ENCODE measurements at places on chromosomes 2 and 18.

- no peak for DNase-seq
Observed at GRCh38 chr18:3305933-3306332, 44.0 kb downstream of the MYL12B start.

DNA sequence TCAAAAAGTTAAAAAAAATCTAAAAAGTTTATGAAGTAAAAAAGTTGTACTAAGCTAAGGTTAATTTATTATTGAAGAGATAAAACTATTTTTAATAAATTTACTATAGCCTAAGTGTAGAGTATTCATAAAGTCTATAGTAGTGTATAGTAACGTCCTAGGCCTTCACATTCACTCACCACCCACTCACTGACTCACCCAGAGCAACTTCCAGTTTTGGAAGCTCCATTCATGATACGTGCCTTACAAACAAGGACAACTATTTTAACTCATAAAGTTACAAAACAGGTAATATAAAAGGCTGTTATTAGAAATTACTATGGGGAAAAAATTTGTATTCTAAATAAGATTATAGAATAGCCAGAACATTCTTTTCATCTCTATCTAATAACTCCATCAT is 158.9 kb upstream of the FN1 start:
- DNase-seq = no peak

DNA sequence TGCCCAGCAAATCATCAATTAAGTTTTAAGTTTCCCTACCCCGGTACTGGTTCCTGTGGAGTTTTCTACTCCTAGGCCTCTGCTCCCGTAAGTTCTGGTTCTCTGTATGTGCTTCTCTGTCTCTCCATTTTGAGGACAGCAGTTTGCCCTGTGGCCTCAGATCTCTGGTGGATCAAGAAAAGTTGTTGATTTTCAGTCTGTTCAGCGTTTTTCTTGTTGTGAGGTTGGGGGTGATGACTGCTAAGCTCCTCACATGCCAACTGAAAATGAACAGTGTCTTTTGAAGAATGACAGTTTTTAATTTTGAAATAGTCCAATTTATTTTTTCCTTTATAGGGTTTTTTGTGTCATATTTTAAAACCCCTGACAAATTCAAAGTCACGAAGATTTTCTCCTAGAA is 31.7 kb downstream of the PROC start:
- no peak for DNase-seq

DNA sequence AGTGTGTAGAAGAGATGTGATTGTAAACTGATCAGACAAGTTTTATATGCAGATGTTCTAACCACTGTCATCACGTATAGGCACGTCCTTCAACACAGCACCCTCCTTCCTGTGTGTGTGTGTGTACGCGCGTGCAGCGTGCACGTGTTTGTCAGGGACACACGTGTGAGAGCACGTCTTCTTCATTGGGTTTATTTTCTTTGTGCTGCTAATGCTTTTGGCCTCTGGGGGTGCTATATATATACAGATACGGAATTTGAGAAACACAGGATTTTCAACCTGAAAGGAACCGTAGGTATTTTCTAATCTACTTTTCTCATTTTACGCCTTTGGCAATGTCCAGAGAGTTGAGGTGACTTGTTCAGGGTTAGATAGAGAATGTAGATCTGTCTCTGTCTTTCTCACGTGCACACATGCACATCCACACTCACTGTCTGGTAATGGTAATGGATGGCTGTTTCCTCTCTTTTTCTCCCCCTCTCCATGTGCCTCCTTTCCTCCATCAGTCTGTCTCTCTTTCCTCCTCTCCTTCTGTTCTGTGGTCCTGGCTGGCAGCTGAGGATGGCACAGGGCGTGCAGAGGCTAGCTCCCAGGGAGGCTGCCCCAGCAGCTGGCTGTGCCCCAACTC is 13.4 kb upstream of the CELF4 start:
- DNase-seq = no peak

DNA sequence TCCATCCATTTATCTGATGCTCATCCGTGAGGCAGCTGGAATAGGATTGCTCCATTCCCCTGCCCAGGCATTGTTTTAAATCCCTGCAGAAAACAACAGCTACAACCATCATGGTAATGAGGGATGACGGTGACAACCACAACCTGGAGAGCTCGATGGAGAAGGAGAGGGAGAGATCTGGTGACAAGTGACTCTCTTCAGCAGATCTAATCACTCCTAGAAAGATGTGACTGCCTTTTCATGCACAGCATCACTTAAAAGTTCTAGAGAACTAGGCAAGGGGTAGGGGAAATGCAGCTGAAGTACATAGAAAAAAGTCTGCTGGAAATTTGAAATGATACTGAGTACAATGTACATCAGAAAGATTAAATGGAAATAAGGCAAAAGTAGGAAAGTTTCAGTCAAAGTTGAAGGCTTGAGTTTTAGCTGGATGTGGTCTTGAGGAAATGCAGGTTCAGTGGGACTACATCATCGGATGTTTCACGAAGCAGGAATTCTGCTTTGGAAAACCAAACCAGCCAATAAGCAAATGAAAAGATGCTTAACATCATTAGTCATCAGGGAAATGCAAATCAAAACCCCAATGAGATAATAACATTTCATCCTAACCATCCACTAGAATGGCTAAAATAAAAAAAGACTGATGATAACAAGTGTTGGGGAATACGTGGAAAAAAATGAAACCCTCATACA is 6.8 kb upstream of the ARHGAP25 start:
- DNase-seq = peak; percentile 8

DNA sequence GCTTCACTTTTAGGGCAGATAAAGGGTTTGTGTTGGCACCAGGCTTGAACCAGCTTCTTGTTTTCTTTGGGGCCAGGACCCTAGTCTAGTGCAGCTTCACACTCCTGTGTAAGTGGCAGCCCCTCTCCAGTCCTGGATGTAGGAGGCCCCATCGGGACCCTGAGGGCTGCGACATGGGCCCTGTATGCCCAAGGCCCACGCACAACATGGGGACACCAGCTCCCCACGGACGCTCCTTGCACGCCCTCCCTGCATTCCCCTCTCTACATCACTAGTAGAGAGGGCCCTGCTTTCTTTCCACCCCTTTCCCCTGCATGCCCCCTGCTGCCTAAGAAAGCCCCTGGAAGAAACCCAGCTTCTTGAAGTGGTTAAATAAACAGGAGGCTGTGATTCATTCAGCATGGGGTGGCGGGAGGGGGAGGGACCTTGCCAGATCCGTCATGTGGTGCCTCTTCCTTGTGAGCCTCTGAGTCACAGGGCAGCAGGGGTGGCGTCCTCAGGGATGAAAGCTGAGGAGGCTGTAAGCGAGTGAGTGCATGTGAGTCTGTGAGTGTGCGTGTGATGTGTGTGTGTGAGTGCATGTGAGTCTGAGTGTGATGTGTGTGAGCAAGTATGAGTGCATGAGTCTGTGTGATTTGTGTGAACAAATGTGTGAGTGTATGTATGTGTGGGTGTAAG is 42.5 kb downstream of the COPS8 start:
- DNase-seq = peak; percentile 87

DNA sequence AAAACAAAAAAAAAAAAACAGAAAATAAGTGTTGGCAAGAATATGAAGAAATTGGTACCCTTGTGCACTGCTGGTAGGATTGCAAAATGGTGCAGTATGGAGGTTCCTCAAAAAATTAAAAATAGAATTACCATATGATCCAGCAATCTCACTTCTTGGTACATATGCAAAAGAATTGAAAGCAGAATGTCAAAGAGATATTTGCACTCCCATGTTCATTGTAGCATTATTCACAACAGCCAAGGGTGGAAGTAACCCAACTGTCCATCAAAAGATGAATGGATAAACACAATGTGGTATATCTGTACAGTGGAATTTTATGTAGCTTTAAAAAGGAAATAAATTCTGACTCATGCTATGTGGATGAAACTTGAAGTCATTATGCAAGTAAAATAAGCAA is 72.8 kb upstream of the POU3F3 start:
- DNase-seq = no peak

GRCh38 chr2:218081063-218081462 is 12.0 kb downstream of the RUFY4 start:
- no peak for DNase-seq

- no peak for DNase-seq
Observed at GRCh38 chr2:42877511-42877910, 85.1 kb upstream of the HAAO start.

DNA sequence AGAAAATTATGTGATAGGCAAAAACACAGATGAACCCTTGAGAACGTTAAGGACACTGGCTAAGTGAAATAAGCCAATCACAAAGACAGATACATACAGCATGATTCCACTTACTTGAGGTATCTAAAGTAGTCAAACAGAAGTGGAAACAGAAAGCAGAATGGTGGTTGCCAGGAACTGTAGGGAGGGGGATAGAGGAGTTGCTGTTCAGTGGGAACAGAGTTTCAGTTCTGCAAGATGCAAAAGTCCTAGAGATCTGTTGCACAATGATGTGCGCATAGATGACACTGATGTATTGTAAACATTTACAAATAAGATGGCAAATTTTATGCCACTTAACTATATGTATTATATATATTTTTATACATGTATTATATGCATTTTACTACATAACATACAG is 59.7 kb downstream of the POLE4 start:
- no peak for DNase-seq

GRCh38 chr18:79399275-79400081 is 3.7 kb downstream of the NFATC1 start:
- no peak for DNase-seq

DNA sequence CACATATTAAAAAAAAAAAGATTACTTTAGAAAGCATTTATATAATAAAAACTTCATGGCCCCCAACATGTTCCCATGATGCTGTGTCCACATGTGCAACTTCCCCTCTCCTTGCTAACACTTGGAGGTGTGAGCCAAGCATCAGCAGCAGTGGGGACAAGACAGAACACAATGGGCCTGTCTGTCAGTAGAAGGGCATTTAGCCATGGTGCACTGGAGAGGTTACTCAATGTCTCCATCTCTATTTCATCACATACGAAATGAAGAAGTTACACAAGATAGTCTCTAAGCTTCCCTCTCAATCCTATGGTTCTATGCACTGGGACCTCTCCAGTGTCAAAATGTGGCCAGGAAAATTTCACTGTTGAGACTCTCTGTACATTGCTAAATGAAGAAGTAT is 2.5 kb downstream of the VIT start:
- DNase-seq = no peak

GRCh38 chr2:128606837-128607236 is 288.2 kb upstream of the HS6ST1 start:
- no peak for DNase-seq

DNA sequence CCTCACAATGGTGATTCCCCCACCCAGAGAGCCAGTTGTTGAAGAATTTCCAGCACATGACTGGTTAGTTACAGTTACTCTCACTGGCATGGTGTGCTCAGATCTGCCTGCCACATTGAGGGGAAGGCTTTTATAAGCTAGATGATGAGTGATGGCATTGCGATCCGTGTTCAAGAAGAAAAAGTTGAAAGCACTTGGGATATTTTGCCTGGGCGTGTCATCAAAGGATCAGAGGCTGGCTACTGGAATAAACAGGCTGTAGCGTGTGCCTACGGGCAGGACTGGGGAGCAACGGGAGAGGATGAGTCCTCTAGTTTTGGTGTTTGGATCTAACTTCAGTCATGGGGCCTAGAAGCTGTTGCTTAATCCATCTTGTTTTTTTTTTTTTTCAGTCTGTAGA is 175.0 kb downstream of the SETBP1 start:
- DNase-seq = no peak

DNA sequence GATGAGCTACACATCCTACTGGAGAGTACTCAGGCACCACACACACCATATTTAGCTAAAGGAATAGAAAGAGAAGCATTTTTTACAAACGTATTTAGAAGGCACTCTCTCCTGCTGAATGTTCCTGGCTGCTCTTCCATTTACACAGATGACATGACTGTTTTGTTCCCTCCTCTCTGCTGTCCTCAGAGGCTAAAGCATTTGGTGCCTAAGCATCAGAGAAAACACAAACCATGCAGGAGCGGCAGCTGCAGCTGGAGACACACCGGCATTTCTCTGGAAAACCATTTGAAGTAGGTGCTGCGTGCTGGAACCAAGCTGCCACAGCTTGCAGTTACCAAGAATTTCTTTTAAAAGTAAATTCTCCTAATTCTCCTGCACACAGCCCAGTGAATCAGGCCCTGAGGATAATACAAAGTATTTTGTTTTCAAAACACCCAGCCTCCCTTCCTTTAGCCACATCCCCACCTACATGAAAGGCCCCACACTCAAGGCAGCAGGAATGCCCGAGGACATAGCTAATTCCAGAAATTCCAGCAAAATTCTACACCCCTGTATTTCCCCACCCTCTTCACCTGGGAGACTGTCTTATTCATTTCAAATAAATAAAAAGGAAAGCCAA is 488.9 kb upstream of the SOX11 start:
- no peak for DNase-seq

- DNase-seq = no peak
Observed at GRCh38 chr18:35121531-35121930, 80.3 kb downstream of the MAPRE2 start.

GRCh38 chr18:9612977-9613376 is 1.4 kb downstream of the PPP4R1 start:
- no peak for DNase-seq

DNA sequence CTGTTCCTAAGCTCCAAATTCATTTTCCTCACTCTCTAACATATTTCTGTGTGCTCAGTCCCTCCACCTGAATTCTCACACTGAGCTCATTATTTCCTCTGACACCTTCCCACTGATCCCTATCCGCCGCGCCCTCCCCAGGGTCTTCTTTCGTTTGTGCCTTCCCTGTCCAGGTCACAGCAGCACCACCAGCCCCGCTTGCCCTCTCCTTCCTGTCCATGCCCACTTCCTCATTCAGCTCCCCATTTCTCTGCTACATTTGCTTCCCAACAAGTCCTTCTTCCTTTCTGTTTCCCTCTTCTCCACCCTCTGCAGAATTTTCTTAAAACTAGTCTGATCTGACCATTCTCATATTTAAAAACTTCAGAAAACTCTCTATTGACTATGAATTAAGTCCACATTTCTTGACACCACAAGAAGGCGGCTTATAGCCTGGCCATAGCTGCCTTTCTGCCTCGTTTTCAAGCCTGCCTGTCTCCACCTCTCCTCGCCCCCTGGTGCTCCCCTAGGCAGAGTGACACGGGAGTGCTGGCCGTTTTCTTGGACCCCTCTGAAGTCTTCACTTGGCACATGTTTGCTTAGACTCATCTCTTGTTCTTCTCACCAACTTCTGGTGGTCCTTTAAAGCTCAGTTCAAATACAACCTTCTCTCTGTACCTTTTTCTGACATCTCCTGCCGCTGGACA is 138.7 kb upstream of the BOD1L2 start:
- DNase-seq = no peak

- peak; percentile 11 for DNase-seq
Observed at GRCh38 chr2:9174771-9175437, 31.7 kb upstream of the ASAP2 start.

- DNase-seq = no peak
Observed at GRCh38 chr2:71830497-71831192, 317.0 kb downstream of the CYP26B1 start.

GRCh38 chr2:3730646-3731045 is 27.3 kb downstream of the DCDC2C start:
- no peak for DNase-seq

GRCh38 chr2:43303889-43304288 is 77.5 kb upstream of the ZFP36L2 start:
- DNase-seq = no peak

GRCh38 chr2:172912266-172912665 is 163.4 kb upstream of the MAP3K20 start:
- DNase-seq = no peak

- DNase-seq = no peak
Observed at GRCh38 chr2:24820598-24821432, 27.6 kb downstream of the CENPO start.
